ENCODE measurements at places on chromosomes 2 and 18. TPM values are rescaled to one million over a fixed set of nuclear protein-coding genes. Genes with fewer than 3 reads are reported as not detected.

C18orf63 gene
- not detected for total RNA-seq

TM4SF20 gene
- not detected for total RNA-seq

SKA1 gene
- 28.5 TPM for total RNA-seq

NPPC gene
- total RNA-seq = not detected

COL6A3 gene
- total RNA-seq = 614 TPM

DUSP19 gene
- 1.2 TPM for total RNA-seq

TMEM198 gene
- total RNA-seq = 1.2 TPM

PDE11A gene
- not detected for total RNA-seq

LYPD6 gene
- 4.5 TPM for total RNA-seq

LGALSL gene
- 3.6 TPM for total RNA-seq
